Cardiac atrium fibroblast (primary cell): ENCODE measurements at places on chromosomes 16 and 17. TPM values are rescaled to one million over a fixed set of nuclear protein-coding genes. Genes with fewer than 3 reads are reported as not detected.

Gene SMIM36
- not detected in 2 replicates for total RNA-seq

Gene CRLF3
- 7.9 and 8.7 TPM in 2 replicates for total RNA-seq

Gene KRTAP4-1
- not detected in 2 replicates for total RNA-seq

Gene GSE1
- total RNA-seq: 28.0 and 39.7 TPM in 2 replicates

Gene GUCY2D
- not detected in 2 replicates for total RNA-seq

Gene TMC5
- total RNA-seq: not detected in 2 replicates

Gene KRT40
- total RNA-seq: not detected in 2 replicates

Gene TP53TG3B
- 0.16 TPM in 1 of 2 replicates, not detected in the other for total RNA-seq

Gene SMIM5
- total RNA-seq: not detected in 2 replicates

Gene PDILT
- total RNA-seq: 0.18 TPM in 1 of 2 replicates, not detected in the other

Gene MYLK3
- total RNA-seq: under 0.01 and 0.18 TPM in 2 replicates

Gene ZNF598
- total RNA-seq: 29.2 and 39.2 TPM in 2 replicates

Gene CRYBA1
- not detected in 2 replicates for total RNA-seq

Gene HERPUD1
- total RNA-seq: 146 and 155 TPM in 2 replicates

Gene TBC1D26
- total RNA-seq: not detected in 2 replicates

Gene RASL10B
- total RNA-seq: 1.4 and 4.2 TPM in 2 replicates

Gene KRT36
- total RNA-seq: not detected in 2 replicates

Gene MYH10
- total RNA-seq: 142 and 143 TPM in 2 replicates

Gene ITGA2B
- total RNA-seq: 0.54 TPM in 1 of 2 replicates, not detected in the other

Gene CD300LB
- total RNA-seq: not detected in 2 replicates

Gene CFAP52
- total RNA-seq: 0.97 TPM in 1 of 2 replicates, not detected in the other
